Neural progenitor cell (in vitro differentiated cells): ENCODE measurements at places on chromosomes 6 and 20. TPM values are rescaled to one million over a fixed set of nuclear protein-coding genes. Genes with fewer than 3 reads are reported as not detected.

- DNase-seq, result no peak
These were observed 367.6 kb upstream of the JAG1 start for GRCh38 chr20:11041396-11041795.

Gene RAET1E
- not detected in 2 replicates for total RNA-seq

Gene IL17F
- total RNA-seq, result not detected in 2 replicates

GRCh38 chr6:100663219-100663863 is 198.6 kb upstream of the SIM1 start:
- no peak for DNase-seq

DNA sequence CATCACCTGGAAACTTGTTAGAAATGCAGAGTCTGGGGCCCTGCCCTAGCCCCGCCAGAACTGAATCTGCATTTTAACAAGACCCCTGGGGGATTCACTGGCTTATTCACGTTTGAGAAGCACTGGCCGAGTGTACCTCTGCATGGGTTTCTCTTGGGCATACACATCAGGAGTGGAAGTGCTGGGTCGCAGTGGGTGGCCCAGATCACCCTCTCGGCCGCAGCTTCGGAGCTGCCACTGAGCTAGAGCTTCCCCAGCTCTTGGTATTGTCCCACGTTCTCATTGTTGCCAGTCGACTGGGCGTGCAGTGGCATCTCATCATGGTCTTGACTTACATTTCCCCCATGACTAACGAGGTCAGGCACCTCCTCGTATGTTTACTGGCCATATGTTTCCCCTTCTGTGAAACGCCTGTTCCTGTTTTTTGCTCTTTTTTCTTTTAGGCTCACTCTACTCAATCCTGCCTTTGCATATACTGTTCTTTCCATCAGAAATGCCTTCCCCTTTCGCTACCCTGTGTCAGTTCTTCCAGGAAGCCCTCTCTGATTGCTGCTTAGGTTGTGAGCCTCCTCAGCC is 3.0 kb upstream of the DLGAP4 start:
- DNase-seq, result no peak

GRCh38 chr20:7924692-7925091 is 15.6 kb downstream of the HAO1 start:
- no peak for DNase-seq

GRCh38 chr20:53463101-53463972 is 130.3 kb downstream of the ZNF217 start:
- DNase-seq, result no peak

DNA sequence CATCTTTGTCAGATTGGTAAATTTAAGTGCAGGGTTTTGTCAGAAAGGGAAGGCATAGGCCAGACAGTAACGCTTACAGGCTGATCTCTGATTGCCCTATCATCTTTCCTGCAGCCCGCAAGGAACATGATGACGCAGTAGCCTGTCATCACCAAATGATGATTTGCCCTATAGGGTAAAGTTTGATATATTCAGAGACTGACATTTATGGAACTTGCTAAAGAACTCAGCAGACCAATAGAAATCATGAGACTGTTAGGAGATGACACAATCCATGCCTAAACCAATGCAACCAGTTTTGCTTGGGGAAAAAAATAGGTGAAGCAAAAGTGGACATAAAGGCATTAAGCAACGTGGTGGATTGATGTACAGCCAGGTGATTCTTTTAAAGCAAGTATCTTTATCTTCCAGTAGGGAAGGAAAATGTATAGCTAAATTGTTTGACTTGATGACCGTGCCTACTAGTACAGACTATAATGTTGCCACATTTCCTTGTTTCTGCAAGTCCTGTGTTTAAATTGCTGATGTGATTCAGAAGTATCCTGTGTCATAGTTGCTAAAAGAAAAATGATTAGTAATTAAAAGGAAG is 2.4 kb downstream of the NUS1 start:
- no peak for DNase-seq

DNA sequence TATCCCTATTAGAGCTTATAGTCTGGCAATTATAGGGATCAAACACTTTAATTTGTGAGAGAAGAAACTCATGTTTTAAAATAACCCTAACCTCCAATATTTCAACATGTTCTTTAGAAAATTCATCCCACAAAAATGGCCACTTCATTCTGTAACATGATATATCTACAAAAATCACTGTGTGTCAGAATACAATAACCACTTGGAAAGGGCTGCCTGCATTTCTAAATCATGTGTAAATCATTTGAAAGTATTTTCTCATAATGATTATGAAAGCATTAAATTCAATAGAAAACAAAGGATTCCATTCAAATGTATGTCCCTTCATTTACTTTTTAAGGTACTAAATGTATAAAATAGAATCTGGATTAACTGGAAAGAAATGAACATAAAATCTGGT is 101.4 kb upstream of the NHSL1 start:
- no peak for DNase-seq

Gene BANF2
- not detected in 2 replicates for total RNA-seq

DNA sequence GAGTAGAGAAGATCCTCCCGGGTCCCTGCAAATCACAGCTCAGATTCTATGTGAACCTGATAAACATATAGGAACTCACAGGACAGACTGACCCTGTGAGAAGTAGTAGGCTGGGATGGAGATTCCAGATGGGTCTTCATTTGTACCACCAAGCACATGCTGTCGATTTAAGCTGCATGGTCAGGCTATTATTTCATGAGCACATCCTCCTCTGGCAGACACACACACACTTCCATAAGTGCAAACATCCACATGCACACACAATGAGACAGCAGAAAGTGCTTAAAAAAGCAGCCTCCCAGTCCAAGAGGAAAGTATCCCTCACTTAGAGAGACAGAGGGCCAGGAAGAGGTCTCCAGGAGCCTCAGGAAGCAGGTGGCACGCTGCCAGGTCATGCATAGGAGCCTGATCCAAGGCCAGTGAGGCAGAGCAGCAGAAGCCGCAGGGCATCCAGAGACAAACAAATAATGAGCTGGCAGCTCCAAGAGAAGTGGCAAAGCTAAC is 131.8 kb downstream of the UNC5CL start:
- no peak for DNase-seq

Gene PPIL4
- total RNA-seq, result 41.6 and 80.6 TPM in 2 replicates

Gene BAG2
- total RNA-seq, result 0.84 and 1.5 TPM in 2 replicates

Gene CLIC5
- 0.06 TPM in 1 of 2 replicates, not detected in the other for total RNA-seq

Gene HAO1
- not detected in 2 replicates for total RNA-seq

- DNase-seq, result peak; percentile 67
These were observed 21.1 kb upstream of the FBXO9 start for GRCh38 chr6:53044071-53044470.

Gene GLP1R
- total RNA-seq, result 0.82 and 1.3 TPM in 2 replicates

- no peak for DNase-seq
These were observed 8.7 kb downstream of the SGK1 start for GRCh38 chr6:134309227-134309626.

DNA sequence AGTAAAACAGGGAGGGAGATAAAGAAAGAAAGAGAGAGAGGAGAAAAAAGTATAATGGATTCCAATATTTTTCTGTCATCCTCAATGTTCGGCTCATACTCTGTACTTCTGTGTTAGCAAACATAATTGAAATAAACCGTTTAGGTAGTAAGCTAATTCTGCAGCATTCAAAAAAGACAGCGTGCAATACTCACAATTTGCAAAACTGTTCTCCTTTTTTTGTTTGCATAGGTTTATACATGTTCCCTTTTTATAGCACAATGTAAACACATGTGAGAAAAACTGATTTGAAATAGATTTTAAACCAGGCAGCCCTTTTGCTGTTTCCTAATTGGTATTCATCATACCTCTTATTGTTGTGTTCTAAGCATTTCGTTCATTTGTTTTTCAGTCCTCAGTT is 188.9 kb downstream of the PLCB1 start:
- no peak for DNase-seq

Gene FOXF2
- total RNA-seq, result not detected in 2 replicates

DNA sequence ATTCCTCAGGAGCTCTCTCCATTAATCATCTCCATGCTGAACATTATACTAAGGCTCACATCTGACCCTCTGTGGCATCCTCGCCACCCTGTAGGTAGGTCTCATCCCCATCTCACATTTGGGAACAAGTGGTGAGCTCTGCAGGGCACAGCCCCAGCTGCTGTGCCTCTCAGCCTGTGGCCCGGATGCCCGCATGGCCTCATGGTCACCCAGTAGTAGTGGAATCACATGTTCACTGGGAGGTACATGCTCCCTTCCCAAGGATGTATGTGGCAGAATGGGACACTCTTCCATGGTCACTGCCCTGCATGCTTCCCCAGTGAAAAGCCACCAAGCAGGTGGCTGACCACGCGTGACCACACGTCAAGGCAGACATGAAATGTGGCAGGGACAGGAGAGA is 26.3 kb upstream of the APMAP start:
- no peak for DNase-seq

DNA sequence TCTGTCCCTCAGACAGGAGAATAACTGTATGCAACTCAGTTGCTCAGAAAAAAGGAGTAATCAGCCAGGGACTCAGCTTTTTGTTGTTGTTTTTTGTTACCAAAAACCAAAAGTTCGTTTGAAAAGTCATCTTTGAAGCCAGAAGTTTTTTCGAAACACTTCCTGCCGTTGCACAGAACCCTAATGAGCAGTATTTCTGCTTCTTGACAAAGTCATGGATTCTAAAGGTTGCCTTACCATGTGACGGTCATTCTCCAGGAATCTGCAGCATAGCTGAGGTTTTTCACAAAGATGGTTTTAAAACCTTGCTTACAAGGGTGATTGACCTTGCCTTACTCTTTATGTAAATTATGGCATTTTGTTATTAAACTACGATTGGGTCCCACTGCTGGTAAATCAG is 1.9 kb downstream of the RAB32 start:
- DNase-seq, result no peak

Gene PRR18
- total RNA-seq, result 0.13 and 0.40 TPM in 2 replicates

- DNase-seq, result peak; percentile 92
These were observed 24.2 kb downstream of the ZNF311 start for GRCh38 chr6:28980852-28981430.

Gene ZNF311
- 1.9 and 2.0 TPM in 2 replicates for total RNA-seq

- peak; percentile 48 for DNase-seq
These were observed 253.3 kb upstream of the ECI2 start for GRCh38 chr6:4388675-4389074.

- DNase-seq, result no peak
These were observed 180.4 kb downstream of the DLL1 start for GRCh38 chr6:170110201-170111140.

Gene ZSWIM3
- 3.7 and 5.4 TPM in 2 replicates for total RNA-seq

GRCh38 chr6:46221222-46221793 is 50.5 kb upstream of the ENPP5 start:
- peak; percentile 64 for DNase-seq

Gene VGLL2
- not detected in 2 replicates for total RNA-seq

GRCh38 chr6:85679445-85680123 is 36.9 kb upstream of the SYNCRIP start:
- no peak for DNase-seq

GRCh38 chr6:11618533-11618932 is 81.0 kb downstream of the TMEM170B start:
- DNase-seq, result no peak

Gene SLC26A8
- total RNA-seq, result 0.13 and 0.25 TPM in 2 replicates

- DNase-seq, result no peak
These were observed 20.4 kb downstream of the AFDN start for GRCh38 chr6:167846997-167847606.

DNA sequence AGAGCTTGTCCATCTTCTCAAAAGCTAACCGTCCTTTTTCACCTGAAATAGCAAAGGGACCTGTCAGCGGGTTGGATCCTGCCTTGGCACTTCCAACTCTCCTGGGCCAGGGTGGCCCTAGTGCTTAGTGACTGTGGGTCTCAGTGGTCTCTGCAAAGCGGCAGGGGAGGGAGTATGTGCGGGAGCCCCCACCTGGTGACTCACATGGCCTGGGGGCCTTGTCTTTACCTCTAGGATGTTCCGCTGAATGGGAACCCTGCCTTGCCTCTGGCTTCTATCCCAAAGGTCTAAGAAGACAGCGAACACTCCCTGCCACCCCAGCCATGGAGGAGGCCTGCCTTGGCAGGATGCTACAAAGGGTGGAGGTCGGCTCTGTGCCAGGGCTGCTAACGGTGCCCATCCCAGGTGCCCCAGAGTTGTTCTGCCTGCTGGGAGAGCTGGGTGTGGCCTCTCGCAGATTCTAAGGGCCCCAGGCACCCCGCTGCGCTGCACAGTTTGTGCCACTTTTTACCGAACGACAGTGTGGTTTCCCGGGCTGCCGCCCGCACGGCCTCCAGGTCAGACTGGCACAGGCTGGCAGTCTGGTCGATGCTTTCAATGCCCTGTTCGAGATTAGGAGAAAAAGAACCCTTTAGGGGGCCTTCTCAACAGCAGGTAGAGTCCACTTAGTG is 77.2 kb downstream of the PTPN1 start:
- DNase-seq, result no peak

DNA sequence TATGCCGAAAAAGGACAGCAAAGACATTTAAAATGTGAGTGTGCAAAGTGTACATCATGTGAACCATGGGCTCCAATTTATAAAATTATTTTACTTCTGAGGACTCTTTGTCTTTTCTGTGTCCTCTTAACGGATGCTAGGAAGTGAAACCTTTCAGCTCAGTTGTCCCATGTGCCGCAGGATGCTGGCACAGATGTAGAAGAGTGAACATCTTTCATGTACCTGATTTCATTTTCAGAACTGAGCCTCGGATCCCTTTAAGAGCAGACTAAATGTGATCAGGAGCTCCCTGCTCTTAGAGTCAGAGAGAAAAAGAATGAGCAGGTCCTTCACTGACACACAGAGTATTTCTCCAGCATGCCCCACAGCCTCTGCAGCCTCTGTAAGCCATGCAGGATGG is 27.6 kb upstream of the FUCA2 start:
- no peak for DNase-seq

DNA sequence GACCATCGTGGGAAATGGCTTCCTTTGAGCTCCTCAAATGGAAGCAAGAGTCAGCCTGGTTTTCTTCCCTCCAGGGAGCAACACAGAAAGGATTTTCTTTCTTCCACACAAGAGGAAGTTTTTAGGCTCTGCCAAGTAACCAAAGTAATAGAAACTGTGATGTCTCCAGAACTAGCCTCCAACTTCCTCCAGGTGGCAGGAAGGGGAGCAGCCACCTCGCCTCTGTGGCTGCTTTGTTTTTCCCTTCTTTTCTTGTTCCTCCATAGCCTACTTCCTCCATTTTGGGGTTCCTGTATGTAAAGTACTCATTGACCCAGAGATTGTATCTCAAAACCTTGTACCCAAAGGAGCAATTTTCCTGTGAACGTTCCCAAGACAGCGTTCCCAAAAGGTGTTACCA is 32.7 kb upstream of the CCR6 start:
- DNase-seq, result no peak

DNA sequence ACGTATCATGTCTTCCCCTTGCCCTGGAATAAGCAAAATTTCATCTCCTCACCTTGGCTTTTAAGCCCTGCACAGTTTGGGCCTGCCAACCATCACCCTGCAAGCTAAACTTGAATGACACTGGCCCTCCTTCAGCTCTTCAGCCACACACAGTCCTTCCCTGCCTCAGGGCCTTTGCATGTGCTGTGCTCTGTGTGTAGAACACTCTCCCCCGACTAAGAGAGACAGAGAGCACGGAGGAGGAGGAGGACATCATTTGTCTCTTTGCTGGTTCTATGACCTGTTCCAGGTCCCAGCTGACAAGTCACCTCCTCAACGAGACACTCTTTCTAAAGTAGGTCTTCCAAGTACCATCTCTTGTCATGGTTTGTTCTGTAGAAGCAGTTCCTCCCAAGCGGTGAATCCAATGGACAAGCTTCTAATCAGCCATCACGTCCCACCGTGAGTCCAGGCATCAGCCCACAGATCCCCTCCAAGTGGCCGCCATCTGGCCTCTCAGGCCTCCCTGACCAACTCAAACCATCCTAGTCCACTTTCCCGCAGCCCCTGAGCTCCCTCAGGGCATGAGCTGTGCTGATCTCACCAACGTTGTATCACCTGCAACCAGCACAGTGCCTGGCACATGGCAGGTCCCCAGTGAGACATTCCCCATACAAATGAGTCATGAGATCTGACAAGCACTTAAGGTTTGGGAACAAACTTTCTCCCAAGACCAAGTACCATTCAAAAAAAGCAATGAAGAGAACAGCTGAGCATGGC is 30.5 kb downstream of the NFATC2 start:
- no peak for DNase-seq
